ENCODE measurements at places on chromosomes 13 and 19.
A peak's percentile ranks its signal among the peaks of the same experiment; 100 is the strongest.

DNA sequence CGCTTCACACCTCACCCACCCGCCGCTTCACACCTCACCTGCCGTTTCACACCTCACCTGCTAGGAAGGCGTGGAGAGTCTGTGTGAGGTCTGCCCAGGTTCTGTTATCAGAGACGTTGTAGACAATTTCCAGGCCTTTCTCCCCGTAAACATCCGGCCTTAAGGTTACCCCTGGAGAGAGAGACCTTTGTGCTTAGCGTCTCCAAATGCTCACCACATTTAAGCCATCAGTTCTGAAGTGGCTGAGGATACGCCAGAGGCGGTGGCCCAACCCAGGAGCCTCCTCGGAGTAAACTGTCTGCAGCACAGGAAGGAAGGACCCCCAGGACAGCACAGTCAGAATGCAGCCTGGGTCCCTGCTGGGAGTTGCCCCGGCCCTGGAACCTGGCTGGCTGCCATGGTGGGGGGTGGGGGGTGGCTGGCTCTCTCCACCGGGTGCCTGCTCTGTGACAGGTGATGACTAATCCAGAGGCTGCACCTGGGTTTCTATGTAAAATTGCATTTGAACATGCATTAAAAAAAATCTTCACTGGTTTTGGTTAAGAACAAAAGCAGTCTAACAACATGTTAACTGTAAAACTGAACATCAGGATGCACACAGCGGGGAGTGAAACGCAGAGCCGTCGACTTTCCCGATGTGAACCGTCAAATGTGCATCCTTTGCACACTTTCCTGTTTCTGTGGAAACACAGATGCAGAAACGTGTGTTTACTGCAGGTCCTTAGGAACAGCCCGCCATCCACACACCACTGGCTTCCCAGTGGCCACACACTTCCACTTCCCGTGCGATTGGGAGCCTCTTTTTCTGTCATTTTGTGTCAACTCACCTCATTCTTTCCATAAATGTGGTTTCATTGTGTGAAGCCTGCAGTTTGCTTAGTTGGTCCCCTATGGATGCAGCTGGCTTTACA, 4.5 kb downstream of the ATP4B start:
- peaks cover 9% of the 10 kb centered on the region for H3K27me3 ChIP-seq
- no peaks in the 10 kb centered on the region for H3K4me1 ChIP-seq
- DNase-seq: no peak

- no peaks in the 10 kb centered on the region for H3K4me1 ChIP-seq
- no peak for DNase-seq
- H3K36me3 ChIP-seq: no peaks in the 10 kb centered on the region
- no peak overlapping the region for H3K27ac ChIP-seq
- no peak overlapping the region for H3K4me3 ChIP-seq
Measured at GRCh38 chr19:13681509-13681908, 82.8 kb upstream of the MRI1 start.

GRCh38 chr19:343941-344624, 513 bp downstream of the MIER2 start:
- peak overlapping the region; percentile 92 for H3K4me3 ChIP-seq
- no peaks in the 10 kb centered on the region for H3K27me3 ChIP-seq
- H3K27ac ChIP-seq: peak overlapping the region; percentile 86
- peaks cover 18% of the 10 kb centered on the region for H3K4me1 ChIP-seq
- H3K36me3 ChIP-seq: peaks cover 6% of the 10 kb centered on the region

DNA sequence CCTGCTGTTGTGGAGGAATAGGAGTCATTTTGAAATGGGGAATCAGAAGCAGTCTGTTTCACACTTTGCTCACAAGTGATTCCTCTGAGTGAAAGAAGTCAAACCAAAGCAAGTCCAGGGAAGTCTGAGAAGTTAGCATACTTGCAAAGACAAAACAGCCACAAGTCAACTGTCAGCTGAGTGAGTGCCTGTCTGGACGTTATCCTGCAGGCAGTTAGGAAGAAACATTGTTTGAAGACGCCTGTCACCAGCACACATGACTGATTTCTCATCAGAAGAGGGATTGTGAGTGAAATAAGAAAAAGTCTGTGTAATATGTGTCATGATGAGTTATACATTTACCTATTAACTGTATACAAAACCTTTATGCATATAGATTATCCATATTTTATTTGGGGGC, 153.5 kb downstream of the KCNRG start:
- no peak overlapping the region for H3K27ac ChIP-seq
- no peaks in the 10 kb centered on the region for H3K36me3 ChIP-seq
- no peak for DNase-seq
- no peak overlapping the region for H3K4me3 ChIP-seq
- H3K4me1 ChIP-seq: no peaks in the 10 kb centered on the region

DNA sequence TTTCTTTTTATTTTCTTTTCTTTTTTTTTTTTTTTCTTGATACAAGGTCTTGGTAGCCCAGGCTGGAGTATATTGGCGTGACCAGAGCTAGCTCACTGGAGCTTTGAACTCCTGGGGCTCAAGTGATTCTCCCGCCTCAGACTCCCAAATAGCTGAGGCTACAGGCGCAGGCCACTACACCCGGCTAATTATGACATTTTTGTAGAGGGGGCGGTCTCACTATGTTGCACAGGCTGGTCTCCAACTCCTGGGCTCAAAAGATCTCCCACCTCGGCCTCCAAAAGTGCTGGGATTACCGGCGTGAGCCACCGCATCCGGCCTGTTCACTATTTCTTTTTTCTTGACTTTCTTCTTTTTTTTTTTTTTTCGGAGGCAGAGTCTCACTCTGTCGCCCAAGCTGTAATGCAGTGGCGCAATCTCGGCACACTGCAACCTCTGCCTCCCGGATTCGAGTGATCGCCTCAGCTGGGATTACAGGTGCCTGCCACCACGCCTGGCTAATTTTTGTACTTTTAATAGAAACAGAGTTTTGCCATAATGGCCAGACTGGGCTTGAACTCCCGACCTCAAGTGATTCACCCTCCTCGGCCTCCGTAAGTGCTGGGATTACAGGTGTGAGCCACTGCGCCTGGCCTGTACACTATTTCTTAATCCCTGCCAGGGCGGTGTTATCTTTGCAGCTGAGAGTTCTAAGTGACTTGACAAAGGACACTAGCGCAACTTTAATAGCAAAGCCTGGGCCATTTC, 37.1 kb upstream of the LSM14A start:
- peak overlapping the region; percentile 94 for H3K27ac ChIP-seq
- peak overlapping the region; percentile 73 for H3K4me3 ChIP-seq
- H3K27me3 ChIP-seq: no peaks in the 10 kb centered on the region
- no peaks in the 10 kb centered on the region for H3K36me3 ChIP-seq
- no peak for DNase-seq
- peaks cover 7% of the 10 kb centered on the region for H3K4me1 ChIP-seq

DNA sequence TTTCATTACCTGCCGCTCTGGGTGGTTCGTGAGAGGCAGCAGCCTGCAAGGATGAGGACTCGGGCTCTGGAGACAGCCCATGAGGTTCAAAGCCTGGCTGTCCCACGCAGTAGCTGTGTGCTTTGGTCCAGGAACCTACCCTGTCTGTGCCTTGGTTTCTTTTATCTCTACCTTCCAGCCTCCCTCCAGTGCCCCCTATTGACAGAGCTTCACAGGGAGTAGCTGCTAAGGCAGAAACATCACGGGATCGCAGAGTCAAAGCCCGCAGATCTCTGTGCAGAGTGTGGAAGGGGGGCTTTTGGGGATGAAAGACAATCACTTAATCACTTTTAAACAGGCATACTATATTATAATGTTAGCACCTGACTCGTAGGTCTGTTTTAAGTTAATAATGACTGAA, 16.2 kb downstream of the ZNF71 start:
- no peak for DNase-seq
- no peaks in the 10 kb centered on the region for H3K36me3 ChIP-seq
- H3K27me3 ChIP-seq: no peaks in the 10 kb centered on the region
- H3K27ac ChIP-seq: no peak overlapping the region
- H3K4me3 ChIP-seq: no peak overlapping the region

DNA sequence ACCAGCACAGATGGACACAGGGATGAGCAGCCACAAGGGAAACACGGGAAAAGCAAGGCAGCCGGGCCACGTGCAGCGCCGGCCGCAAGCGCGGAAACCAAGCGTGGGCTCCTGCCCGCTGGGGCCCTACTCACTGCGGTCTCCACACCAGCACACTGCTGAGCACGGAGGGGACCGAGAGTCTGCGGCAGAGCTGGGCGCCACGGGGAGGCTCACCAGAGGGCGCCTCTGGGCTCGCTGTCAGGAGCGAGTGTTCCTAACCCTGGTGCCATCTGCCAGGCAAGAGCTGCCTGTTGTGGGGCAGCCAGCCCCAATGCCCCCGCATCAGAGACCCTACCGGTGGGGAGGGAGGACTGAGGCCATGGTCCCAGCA, 26.5 kb downstream of the MPND start:
- H3K27me3 ChIP-seq: no peaks in the 10 kb centered on the region
- peaks cover 9% of the 10 kb centered on the region for H3K36me3 ChIP-seq
- peak overlapping the region; percentile 89 for H3K27ac ChIP-seq
- DNase-seq: no peak
- H3K4me1 ChIP-seq: peaks cover 87% of the 10 kb centered on the region

DNA sequence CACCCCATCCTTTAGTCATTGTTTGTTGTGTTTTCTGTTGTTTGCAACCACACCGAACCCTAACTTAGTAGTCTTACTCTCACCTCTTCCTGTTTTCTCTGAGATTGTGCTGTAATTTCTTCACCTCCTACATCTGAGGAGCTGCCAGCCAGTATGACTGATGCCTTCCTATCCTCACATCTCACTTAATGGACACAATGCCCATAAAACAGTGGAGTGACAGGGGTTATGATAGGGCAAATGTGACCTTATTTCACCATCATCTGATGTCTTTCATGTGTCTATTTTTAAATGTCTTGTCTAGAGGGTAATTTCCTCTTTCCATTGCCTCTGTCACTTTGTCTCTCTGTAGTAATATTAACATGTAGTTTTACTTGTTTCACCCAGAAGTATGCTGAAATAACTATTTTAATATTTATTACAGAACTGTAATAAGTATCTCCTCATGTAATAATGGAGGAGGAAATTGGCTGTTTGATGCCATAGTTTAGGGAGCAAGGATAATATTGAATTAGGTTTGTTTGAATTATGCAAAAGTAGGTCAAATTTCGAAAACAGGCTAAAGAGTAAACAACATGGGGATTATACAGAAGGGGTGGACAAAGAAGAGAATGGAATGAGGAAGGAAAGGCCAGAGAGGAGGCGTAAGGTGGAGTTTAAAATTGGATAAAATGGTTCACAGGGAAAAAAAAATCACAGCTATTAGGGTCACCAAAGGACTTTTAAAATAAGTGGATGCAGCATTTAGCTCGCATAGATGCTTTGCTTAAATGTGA, 103.5 kb upstream of the SPRY2 start:
- H3K4me3 ChIP-seq: no peak overlapping the region
- DNase-seq: no peak
- no peaks in the 10 kb centered on the region for H3K4me1 ChIP-seq
- no peaks in the 10 kb centered on the region for H3K36me3 ChIP-seq
- H3K27ac ChIP-seq: no peak overlapping the region
- no peaks in the 10 kb centered on the region for H3K27me3 ChIP-seq

DNA sequence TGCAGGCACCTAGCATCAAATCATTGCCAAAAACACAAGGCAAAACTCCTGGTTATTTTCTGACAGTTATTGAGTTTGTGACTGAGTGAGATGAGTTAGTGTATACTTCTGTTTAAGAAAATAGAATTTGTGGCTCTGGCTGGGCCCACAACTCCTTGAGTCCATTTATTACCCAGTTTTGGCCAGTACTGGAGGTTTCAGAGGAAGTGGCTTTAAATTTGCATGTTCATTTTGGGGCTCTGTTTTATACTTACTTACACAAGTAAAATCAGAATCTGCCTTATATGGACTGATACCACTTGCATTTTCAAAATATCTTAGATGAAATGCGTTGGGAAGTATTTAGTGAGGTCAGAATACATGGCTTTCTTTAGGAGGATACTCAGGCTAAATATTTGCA, 29.0 kb downstream of the TNFSF11 start:
- H3K4me1 ChIP-seq: no peaks in the 10 kb centered on the region
- peaks cover 9% of the 10 kb centered on the region for H3K27me3 ChIP-seq
- H3K27ac ChIP-seq: no peak overlapping the region
- DNase-seq: no peak
- no peak overlapping the region for H3K4me3 ChIP-seq
- H3K36me3 ChIP-seq: no peaks in the 10 kb centered on the region

- H3K4me3 ChIP-seq: no peak overlapping the region
- DNase-seq: no peak
- no peaks in the 10 kb centered on the region for H3K27me3 ChIP-seq
- no peak overlapping the region for H3K27ac ChIP-seq
- no peaks in the 10 kb centered on the region for H3K4me1 ChIP-seq
Measured at GRCh38 chr19:38549942-38550341, 67.8 kb downstream of the MAP4K1 start.

DNA sequence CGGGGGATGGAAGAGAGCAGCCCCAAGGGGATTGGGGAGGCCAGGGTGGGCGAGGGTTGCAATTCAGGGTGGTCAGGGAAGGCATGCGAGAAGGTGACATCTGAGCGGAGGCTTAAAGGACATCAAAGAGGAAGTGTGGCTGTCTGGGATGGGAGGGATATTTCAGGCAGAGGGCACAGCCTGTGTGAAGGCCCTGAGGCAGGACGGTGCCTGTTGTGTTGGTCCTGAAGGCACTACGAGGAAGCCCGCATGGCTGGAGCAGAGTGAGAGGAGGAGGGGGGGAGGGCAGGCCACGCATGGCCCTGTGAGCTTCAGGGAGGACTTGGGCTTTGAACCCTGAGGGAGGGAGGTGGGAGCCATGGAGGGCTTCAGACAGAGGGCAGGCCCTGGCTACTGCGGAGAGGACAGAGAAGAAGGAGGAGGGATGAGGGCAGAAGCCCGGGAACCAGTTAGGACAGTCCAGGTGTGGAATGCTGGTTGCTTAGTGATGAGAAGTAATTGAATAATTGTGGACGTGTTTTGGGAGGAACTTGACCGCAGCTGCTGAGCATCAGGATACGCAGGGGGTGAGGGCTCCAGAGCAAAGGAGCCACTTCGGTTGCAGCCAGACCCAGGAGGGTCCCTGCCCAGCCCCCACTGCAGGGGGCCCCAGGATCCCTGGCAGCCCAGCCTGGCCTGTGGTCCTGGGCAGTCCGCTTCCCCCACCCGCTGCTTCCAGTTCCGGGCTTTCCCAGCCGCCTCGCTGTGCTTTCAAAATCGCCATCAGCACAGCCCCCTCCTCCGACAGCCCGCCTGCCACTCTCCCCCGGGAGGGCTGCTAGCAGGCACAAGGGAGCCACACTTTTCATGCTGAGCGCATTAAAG, 6.2 kb downstream of the TLE6 start:
- no peak overlapping the region for H3K4me3 ChIP-seq
- H3K27me3 ChIP-seq: no peaks in the 10 kb centered on the region
- H3K36me3 ChIP-seq: no peaks in the 10 kb centered on the region
- H3K4me1 ChIP-seq: peaks cover 18% of the 10 kb centered on the region
- H3K27ac ChIP-seq: peak overlapping the region; percentile 94

- no peaks in the 10 kb centered on the region for H3K27me3 ChIP-seq
- no peaks in the 10 kb centered on the region for H3K36me3 ChIP-seq
- no peak overlapping the region for H3K27ac ChIP-seq
- no peaks in the 10 kb centered on the region for H3K4me1 ChIP-seq
- DNase-seq: no peak
Measured at GRCh38 chr13:47004540-47004939, 107.7 kb upstream of the HTR2A start.

DNA sequence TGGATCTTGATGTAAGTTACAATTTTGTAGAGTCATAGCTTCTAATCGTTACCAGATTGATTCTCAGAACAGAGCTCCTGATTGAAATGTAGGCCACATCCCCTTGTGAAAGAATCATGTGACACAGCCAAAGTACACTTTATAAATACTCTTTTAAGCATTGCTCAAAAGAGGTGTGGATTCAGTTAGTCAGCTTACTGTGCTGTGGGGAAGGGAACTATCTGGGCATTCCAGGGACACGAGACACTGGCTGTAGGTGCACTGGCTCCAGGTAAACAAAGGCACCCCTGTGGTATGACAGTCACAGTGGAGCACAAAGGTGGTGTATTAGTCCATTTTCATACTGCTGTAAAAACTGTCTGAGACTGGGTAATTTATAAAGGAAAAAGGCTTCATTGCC, 222.8 kb downstream of the LIG4 start:
- no peak overlapping the region for H3K27ac ChIP-seq
- H3K27me3 ChIP-seq: no peaks in the 10 kb centered on the region
- H3K4me3 ChIP-seq: no peak overlapping the region
- H3K4me1 ChIP-seq: no peaks in the 10 kb centered on the region

All from esophagus squamous epithelium (tissue), 5 donors.